NCI-H1436 treated with DMSO at 0.1 percent for 48 hours (cell line): ENCODE measurements at places on chromosomes 1 and 21.
A peak's percentile ranks its signal among the peaks of the same experiment; 100 is the strongest.

GRCh38 chr1:185311589-185312225 lies 5.3 kb downstream of the IVNS1ABP start:
- DNase-seq, result no peak

DNA sequence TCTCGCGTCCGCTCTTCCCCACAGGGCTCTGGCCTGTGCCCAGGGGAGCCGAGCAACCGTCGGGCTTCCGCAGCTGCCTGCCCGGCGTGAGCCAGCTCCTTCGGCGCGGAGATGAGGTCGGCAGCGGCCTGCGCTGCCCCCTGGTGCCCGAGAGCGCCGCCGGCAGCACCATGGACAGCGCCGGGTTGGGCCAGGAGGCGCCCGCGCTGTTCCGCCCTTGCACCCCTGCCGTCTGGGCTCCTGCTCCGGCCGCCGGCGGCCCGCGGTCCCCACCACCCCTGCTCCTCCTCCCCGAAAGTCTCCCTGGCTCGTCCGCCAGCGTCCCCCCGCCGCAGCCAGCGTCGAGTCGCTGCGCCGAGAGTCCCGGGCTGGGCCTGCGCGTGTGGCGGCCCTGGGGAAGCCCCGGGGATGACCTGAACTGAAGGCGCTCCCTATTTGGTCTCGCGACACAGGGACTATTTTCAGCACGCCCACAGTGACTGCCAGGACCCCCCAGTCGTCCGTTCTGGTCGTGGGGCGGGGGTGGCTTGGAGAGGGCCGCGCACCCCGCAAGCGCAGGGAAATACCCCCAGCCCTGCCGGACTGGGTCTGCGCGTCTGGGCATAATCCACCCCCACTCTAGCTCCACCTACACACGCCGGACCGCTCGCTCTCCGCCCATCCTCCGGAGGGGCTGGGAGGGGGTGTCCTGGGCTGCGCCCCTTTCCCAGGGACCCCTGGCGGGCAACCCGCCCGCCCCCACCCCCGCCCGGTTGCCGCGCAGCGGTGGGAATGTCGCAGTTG lies 1.3 kb downstream of the HES3 start:
- no peak for DNase-seq

DNA sequence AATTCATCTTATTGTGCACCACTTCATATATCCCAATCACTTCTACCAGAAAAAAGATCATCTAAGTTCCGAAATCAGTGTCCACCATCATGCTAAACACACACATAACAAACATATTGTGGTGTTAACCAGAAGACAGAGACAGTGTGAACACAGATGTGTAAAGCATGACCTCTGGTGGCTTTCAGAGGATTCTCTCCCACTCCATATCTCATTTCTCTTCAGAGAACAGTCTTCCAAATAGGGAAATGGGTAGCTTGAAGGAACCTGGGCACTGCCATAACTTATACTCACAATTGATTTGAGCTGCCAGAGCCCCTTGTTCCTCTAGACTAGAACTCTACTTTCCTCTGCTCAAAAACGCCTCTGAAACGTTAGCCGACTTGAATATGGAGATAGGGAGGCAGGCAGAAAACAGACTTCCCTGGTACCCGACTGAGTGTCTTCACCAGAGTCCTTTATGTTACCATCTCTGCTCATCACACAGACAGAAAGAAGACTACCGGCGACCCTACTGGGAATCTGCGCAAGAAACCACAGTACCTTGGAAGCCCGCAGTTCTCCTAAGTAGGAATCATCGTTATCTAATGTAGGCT lies 1.8 kb upstream of the ELAPOR1 start:
- DNase-seq, result no peak

DNA sequence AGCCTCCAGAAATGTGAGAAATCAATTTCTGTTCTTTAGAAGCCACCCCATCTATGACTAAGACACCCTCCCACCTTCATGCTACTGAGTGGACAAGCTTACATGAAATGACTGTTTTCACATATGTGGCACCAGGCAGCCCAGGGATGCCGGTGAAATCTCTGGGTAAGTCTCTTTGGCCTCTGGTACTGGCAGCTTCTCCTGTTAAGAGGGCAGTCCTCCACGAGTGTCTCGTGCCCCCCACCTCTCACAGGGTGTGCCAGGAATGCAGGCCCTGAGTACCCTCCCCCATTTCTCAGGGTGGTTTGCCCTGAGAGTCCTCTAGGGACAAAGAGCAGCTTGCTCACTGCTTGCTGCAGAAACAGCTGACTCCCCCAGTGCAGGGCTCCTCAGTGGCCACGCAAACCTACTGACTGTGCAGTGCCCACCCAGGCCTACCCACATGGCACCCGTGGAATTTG lies 3.2 kb upstream of the PRXL2B start:
- DNase-seq, result no peak

DNA sequence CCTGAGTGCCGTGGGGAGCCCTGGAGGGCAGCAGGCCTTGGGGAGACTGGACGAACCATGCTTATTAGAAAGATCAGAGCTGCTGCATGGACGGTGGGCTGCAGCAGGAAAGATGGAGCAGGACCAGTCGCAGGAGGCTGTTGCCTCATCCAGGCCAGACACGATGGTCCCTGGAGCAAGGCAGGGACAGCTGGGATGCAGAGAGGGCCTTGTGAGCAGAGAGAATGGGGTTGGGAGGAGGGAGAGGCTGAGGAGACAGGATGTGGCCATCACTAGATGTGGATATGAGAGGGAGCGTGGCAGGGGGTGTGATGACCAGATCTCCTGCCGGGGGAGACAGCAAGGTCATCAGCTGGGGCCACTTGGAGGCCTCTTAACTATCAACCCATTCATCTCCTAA lies 727.6 kb downstream of the PTPRU start:
- DNase-seq, result no peak

DNA sequence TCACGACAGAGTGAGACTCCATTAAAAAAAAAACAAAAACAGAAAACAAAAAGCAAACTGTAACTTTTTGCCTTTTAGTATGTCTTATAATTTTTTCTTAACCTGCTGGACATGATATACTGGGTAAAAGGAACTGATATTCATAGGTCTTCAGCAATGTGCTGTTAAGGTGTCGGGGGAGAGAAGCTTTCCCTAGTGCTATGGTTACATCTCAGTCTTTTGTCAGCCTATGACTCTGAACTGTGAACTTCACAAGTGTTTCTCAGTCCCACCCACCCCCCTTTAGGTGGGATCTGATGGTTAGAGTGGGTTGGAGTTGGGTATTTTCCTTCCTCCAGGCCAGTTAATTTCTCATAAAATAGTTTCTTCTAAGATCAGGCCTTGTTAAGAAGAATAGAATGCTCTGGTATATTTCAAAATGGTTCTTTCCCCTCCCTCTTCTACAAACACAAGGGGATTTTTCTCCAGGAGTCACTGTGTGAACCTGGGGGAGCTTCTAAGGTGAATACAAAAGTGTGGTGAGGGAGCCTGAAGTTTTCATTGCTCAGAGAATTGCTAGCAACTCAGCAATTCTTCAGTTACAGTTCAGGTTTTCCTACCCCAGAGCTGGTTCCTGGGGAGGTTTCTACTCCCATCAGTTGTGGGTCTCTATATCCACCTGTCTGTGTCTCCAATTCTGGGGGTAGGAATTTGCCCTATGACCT lies 16.1 kb upstream of the EDARADD start:
- DNase-seq, result no peak

GRCh38 chr1:206058927-206059292 lies 5.9 kb downstream of the RHEX start:
- no peak for DNase-seq

- no peak for DNase-seq
These were observed 554.1 kb upstream of the OLFM3 start for GRCh38 chr1:102550729-102551384.

GRCh38 chr1:234865171-234866006 lies 255.4 kb upstream of the IRF2BP2 start:
- no peak for DNase-seq

DNA sequence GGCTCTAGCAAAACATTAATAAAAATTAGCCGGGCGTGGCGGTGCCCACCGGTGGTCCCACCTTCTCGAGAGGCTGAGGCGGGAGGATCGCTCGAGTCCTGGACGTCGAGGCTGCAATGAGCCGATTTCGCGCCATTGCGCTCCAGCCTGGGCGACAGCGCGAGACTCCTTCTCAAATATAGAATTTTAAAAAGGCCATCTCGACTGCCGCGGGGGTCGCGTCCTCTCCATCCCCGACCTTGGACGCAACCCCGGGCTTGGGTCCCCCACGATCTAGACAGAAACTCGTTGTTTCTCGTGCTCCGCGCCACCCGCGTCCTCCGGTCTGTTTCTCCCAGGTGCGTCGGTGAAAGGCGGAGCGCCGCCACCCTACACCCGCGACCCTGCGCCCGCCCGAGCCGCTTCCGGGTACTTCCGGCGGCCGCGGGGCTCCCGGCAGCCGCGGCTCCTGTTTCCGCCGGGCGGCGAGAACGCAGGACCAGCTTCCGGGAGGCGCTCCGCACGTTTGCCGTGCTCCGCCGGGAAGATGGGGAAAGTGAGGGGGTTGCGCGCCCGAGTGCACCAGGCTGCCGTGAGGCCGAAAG lies at the start of gene SLX9:
Gene SLX9 (plus strand): TSS at position 498 of the 584 bp plus-strand sequence. CDS start 29 bp downstream, at position 527.
- no peak for DNase-seq

DNA sequence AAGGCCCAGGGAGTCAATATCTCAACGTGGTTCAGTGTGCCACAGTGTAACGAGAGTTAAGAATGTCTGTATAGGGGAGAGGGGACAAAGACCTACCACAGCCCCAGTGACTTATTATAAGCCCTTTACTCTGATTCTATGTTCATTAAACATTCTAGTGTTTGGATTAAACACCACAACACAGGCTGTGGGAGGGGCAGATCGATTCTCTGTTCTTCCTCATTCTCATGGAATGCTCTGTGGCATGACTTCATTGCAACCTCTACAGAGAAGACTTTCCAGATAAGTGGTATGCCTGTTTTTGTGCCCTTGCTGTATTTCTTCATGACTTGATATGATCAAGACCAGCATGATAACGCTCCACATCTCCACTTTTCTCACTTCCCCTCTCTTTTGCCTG lies 39.0 kb upstream of the CD5L start:
- DNase-seq, result no peak

- DNase-seq, result no peak
These were observed 265.7 kb downstream of the PTBP2 start for GRCh38 chr1:96987186-96987703.

- no peak for DNase-seq
These were observed 85.6 kb downstream of the FAM78B start for GRCh38 chr1:166080967-166081870.

DNA sequence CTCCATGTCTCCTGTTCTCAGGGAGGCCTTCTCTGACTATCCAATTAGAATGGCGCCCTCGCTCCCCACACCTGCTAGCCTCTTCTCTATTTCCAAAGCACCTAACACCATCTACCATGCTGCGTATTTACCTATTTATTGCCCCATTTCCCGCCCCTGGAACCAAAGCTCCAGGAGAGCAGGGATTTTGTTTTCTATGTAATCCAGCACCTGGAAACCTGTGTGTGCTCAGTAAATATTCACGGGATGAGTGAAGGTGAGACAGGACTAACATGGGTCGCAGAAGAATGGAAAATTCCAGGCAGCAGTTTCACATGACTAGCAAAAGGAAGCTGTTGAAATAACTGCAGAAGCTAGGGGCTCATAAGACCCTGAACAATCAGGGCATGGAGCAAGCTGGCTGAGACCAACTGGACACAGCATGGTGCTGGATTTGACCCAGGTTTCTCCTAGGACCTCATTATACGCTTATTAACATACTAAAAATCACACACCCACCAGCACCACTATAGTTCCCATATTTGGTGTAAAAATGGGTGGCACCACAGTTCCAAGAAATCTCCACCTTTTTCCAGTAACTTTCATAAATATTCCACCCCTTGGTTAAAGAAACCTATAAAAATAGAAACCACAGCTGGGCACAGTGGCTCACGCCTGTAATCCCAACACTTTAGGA lies 15.1 kb upstream of the TENT5B start:
- no peak for DNase-seq

- no peak for DNase-seq
These were observed 18.9 kb downstream of the RIMKLA start for GRCh38 chr1:42399315-42400100.

- no peak for DNase-seq
These were observed 51.2 kb downstream of the EXO1 start for GRCh38 chr1:241899210-241899609.

DNA sequence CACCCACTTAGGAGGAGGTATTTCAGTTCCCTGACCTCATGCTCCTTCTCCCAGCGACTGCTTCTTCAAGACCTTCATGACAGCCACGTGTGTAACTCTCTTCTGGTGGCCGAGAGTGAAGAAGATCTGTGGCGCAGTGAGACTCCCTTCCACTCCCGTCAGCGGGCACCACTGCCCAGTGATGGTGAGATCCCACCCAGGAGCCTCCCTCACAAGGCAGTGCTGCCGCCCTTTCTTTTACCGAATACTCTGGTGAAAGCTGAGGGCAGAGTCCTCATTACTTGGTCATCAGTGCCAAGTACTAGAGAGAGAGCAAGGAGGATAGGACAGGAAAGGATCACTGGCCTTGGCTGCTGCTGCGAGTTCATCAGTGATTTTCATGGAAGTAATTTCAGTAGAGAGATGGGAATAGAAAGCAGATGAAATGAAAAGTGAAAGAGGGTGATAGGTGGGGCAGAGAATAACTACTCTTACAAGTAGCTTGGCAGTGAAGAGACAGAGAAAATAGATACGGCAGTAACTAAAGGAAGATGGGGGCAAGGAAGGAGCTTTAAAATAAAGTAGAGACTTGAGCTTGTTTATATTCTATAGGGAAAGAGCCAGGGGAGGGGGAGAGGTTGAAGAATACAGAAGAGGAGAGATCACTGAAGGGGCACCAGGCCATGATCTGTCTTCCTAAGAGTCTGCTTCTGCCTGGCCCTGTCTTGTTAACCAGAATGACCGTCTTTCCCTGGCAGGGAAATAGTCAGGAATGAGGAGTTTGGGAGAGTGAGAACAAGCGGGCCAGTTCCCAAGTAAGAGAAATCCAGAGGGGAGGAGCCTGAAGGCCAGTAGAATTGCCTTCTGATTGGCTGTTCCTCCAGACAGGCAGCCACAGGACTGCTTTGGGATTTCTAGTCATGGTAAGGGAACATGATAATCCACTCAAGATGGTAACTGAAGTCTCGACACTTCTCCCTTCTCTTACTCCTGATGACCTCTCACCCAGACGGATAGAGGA lies 18.3 kb downstream of the HYI start:
- DNase-seq, result no peak

GRCh38 chr1:179105393-179105792 lies 23.5 kb downstream of the TOR3A start:
- no peak for DNase-seq

DNA sequence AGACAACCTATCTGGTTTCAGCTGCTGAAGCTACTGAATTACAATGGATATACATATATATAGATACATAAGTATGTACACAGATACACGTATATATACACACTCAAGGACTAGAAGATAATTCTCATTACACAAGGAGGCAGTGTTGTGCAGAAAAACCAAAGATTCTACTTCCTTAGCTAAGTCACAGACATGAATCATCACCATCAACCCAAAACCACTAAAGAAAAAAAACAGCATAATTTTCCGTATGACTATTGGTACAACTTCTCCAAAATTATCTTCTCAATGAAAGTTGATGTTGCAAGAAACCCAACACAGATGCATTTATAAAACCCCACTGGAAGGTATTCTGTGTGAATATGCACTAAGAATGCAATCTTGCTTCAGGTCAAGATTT lies 36.8 kb upstream of the RPF1 start:
- peak; percentile 7 for DNase-seq
